ENCODE measurements at places on chromosomes 11 and 22.

DNA sequence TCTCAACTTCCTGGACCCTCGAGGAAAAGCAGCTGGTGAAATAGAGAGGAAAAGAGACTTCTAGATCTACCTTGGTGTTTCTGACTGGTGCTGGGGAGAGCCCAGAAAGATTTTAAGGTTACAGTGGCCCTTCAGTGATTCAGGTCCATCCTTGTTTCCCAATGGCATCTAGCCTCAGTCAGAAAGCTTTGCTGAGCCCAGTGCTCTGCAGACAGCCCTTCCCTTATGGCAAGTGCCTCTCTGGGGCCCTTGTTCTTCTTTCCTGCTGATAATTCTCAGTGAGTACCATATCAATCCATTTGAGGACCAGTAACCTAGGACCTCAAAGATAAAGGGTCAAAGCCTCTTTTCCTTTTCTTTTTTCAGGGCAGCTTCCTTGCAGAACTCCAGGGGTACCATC lies 25.1 kb upstream of the TMEM135 start:
- no peak for DNase-seq

DNA sequence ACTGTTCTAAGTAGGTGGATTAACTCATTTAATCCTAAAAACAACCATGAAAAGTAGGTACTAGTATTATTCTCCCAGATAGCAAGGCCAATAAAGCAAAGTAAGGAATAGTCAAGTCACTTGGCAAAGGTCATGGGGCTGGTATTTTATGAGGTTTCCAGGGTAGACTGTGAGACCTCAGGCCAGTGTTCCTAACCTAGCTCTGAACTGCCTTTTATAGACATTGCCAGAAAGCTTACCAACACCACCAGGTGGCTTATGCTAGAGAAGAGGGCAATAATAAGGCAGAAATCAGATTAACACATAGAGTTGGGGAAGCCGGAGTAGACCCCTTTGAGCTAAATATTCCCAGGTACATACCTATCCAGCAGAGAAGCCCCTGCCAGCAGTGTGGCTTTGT lies 490.9 kb upstream of the TENM4 start:
- no peak for DNase-seq

- no peak for DNase-seq
Observed at GRCh38 chr22:49856343-49856742, 2.7 kb downstream of the ZBED4 start.

DNA sequence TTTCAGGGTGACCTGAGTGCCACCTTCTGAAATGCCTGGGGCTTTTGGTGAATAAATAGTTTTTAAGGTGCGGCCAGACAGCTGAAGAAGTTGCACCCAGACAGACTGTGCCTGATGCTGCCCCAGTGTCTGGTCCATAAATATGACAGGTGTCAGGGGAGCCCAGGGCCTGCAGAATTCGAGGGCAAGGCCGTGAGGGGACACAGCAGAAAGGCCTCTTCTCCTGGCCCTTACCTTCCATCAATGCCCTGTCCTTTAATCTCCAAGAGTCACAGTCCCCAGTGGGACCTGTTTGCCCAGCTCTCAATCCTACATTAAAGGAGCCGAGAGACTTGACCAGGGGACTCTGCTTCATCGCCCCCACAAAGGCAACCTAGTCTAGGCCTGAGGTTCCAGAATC lies 45.7 kb downstream of the NAT10 start:
- no peak for DNase-seq

DNA sequence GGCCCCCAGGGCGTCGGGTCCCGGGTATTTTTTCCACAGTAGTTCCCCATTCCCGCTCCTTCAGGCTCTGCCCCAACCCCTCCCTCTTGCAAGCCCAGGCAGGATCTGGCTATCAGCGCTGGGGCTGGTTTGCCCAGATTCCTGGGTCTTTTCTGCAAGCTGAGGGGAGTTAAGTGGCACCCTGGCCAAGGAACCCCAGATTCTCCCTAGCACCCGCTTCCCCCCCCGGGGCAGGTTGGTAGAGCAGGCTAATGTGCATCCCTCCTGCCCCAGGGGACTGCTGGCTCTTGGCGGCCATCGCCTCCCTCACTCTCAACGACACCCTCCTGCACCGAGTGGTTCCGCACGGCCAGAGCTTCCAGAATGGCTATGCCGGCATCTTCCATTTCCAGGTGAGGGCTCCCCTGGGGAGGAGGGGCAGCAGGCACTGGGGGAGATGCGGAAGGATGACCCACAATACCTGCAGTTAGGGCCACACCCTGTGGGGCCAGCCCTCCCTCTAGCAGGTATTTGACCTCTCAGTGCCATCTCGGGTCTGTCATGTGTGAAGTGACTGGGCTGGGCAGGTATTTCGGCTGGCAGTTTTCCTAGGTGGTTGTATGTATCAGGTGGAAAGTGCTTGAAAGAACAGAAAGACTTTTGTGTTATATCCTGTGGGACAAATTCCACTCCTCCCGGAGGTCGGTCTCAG lies 1.6 kb downstream of the CAPN1 start:
- no peak for DNase-seq

GRCh38 chr11:10528121-10528520 lies 12.9 kb downstream of the RNF141 start:
- no peak for DNase-seq

GRCh38 chr11:95562196-95562921 lies 227.2 kb downstream of the FAM76B start:
- no peak for DNase-seq

GRCh38 chr11:68798221-68798813 lies 43.4 kb downstream of the CPT1A start:
- DNase-seq, result no peak

DNA sequence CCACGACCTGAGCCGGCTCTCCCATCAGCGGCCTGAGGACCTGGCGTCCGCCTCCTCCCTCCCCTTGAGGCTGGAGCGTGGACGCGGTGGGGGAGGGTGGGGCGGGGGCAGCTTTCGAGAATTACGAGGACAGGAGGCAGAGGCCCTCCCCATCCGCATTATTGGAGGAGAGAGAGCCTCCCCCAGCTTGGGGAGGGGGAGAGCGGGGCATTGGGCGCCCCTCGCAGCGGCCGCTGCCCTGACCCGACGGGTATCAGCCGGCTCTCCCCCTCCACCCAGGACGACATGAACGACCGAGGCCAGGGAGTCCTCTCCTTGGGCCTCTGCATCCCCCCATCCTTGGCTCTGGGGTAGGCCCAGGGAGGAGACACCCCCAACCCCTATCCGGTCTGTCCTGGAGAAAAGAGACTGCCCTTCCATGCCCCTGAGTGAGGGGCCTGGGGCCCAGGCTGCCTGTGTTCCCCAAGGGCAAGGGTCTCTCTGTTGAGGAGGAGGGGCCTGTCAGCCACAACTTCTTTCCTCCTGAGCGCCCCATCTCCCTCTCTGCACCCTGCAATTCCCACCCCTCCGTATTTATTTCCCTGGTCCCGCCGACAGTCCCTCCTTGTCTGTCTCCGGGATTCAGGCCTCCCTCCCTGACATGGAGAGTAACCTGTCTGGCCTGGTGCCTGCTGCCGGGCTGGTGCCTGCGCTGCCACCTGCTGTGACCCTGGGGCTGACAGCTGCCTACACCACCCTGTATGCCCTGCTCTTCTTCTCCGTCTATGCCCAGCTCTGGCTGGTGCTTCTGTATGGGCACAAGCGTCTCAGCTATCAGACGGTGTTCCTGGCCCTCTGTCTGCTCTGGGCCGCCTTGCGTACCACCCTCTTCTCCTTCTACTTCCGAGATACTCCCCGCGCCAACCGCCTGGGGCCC lies 495 bp downstream of the GPR137 start:
- no peak for DNase-seq

GRCh38 chr22:42752912-42753311 lies 32.2 kb upstream of the A4GALT start:
- DNase-seq, result no peak

DNA sequence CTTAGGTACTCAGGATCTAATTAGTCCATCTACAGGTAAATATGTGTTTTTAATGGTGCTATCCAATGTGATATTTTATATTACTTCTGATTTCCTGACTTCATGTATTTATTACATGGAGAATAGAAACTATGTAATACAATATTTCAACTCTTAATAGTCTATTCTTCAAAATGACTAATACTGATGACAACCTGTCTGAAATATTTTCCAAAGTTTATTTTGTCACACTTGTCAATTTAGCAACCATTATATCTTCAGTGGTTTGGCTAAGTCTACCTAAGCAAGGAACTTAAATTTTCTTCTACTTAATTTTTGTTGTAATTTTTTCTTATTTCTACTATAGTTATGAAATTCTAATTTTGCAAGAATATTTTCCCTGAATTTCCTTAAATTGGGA lies 55.0 kb upstream of the CNTN5 start:
- DNase-seq, result no peak

- DNase-seq, result no peak
Observed at GRCh38 chr11:3148990-3149851, 15.9 kb downstream of the OSBPL5 start.

GRCh38 chr11:2102132-2102882 lies 36.9 kb downstream of the IGF2 start:
- DNase-seq, result no peak

GRCh38 chr22:20094197-20094807 lies 14.3 kb downstream of the DGCR8 start:
- no peak for DNase-seq

DNA sequence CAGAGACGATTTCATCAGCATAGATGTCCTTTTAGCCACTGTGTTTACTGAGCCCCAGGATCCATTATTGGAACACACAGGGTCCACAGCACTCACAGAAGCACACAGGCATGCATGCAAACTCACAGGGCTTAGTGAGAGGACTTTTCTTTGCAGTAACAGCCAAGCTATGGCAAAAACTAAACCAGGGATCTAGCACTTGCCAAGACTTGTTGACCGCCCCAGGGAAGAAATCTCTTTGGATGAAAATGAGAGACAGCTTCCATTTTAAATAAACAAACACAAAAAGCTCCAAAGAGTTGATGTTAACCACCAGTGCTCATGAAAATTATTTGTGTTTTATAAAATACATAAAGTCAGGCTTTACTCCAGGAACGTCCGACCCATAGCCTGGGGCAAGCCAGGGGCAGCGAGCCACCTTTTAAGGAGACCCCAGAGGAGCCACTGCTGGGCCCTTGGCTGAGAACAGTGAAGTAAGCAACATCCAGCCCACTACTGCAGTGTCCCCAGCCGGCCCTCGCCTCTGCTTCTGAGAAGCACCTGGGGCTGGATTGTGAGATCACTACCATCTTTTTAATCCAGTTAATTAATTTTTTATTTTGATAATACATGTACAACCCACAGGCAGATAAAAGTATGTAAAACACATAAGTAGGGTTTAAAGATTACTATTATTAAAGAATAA lies 22.0 kb upstream of the TFIP11 start:
- no peak for DNase-seq

DNA sequence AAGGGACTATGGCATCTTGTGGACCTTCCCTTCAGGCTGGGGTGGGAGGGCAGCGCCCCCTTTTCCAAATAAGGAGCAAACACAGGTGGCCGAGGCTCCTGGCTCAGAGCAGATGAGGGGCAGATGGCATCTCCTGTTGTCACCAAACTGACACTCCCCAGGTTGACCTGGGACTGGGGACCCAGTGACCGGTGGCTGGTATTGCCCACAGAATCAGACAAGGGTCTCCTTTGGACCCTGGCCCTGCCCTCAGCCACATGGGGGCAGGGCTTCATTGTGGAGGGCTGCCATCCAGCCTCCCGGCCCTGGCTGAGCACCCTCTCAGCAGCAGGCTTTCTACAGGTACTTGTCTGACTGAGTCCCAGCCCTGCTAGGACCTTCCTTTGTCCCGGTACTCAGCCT lies 842 bp upstream of the SIGIRR start:
- DNase-seq, result no peak

- DNase-seq, result no peak
Observed at GRCh38 chr11:134670961-134671370, 258.9 kb upstream of the B3GAT1 start.

DNA sequence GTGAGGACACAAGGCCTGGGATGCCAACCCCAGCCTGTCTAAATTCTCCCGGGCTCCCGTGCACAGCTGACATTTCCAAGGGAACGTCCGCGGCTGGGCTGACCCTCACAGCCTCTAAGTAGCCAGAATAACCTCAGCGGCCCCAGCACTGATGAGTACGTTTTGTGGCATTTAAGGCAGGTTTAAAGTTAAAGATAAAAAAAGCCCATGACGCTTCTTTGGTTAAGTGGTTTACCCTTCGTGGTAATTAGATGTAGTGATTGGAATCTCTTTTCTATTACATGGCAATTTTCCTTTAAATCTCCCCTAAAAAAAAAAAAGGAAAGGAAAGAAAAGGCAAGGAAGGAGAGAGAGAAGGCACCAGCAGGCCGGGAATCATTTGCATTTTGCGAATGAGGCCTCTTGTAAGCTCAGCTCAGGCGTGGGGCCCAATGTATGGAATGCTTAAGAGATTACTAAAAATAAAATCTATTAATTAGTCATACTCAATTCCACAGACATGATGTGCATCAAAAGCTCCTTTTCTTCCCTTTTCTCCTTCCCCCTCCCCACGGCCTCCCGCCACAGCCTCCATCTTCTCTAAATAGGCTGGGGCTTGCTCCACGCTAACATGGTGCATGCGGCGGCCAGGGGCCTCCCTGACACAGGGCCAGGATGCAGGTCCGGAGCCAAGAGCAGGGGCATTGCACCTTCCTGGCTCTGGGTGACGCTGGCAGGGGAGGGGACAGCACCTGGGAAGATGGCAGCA lies 44.1 kb downstream of the MACROD1 start:
- no peak for DNase-seq

GRCh38 chr11:70419307-70420007 lies 21.1 kb downstream of the CTTN start:
- no peak for DNase-seq

GRCh38 chr22:38049812-38050619 lies 7.2 kb upstream of the PICK1 start:
- DNase-seq, result no peak

DNA sequence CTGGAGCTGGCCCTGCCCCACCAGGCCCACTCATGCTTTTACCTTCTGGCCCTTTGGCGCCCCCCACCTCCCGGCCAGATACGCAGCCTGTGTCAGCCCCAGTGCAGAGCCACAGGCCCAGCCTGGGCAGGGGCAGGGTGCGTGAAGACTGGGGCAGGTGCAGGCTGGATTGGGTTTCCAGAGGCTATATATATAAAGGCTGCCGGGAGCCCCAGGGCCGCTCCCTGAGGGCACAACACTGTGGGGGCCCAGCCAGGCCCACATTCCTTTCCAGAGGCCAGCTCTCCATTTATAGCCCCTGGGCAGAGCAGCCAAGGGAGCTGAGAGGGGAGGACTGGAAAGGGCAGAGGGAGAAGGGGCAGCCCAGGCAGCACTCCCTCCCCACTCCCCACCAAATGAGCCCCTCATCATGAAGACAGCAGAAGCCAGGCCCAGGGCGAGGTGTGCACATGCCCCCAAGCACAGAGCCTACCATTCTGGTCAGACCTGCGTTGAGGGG lies 5.0 kb upstream of the MYOD1 start:
- DNase-seq, result no peak

GRCh38 chr22:49272546-49273125 lies 555.0 kb downstream of the BRD1 start:
- no peak for DNase-seq

DNA sequence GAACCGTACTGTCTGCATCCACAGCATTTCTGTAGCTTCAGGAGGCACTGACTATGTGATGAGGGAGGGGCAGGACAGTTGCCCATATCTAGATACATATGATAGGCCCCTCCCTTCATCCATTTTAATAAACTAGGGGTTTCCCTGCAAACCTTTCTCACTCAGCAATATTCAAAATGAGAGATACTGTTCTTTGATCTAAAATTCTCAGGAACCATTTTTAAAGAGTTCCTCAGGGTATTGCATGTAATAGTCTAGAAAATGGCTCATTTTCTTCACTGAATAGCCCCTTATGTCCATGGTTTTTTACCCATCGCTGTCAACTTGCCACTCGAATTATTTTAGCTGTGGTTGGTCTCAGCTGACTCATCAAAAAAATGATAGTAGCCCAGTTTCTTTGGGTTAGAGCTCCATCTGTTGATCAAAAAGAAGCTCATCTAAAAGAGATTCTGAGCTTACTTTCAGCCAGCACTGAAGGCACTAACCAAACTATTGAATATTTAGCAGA lies 37.0 kb upstream of the DNAJB7 start:
- no peak for DNase-seq
